EH (cell line): ENCODE measurements at places on chromosomes 3 and 15.

GRCh38 chr15:29700296-29700695 is 122.0 kb downstream of the TJP1 start:
- DNase-seq: no peak

GRCh38 chr15:24919446-24919845 is 35.3 kb upstream of the SNRPN start:
- DNase-seq: no peak

DNA sequence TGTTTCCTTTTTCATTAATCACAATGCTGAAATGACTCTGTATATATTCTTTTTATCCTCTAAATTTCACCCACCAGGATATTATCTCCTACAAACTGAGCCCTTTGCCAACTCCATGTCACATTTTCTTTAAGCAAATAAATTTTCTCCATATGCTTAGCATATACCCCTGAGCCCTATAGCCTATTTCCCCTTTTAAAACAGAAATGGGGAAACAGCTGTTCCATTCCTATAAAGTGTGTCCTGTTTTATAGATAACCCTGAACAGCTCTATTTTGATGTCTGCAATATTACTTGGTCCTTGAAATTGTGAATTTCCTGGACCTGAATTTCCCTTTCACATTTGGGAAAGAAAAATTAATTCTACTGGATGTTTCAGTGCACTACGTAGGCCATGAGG is 15.6 kb upstream of the FILIP1L start:
- no peak for DNase-seq

DNA sequence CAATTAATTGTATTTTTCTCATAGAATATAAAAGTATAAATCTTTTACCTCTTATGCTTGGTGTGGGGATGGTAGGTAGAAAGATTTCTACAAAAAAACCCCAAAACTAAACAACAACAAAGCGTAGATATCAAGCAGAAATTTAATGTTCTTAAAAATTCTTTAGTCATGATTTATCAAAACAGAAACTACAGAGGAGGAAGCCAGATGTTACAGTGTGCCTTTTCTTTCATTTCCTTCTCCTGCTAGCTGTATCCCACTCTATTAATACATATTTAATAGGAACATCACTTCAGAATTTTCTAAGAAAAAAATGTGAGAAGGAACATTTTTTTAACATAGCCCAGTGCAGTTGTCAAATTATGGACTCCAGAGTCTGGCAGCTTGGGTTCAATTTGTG is 420.6 kb downstream of the TUSC7 start:
- DNase-seq: no peak

GRCh38 chr3:197010556-197011351 is 18.9 kb downstream of the MELTF start:
- no peak for DNase-seq

GRCh38 chr15:55786341-55786740 is 43.4 kb upstream of the PRTG start:
- no peak for DNase-seq

DNA sequence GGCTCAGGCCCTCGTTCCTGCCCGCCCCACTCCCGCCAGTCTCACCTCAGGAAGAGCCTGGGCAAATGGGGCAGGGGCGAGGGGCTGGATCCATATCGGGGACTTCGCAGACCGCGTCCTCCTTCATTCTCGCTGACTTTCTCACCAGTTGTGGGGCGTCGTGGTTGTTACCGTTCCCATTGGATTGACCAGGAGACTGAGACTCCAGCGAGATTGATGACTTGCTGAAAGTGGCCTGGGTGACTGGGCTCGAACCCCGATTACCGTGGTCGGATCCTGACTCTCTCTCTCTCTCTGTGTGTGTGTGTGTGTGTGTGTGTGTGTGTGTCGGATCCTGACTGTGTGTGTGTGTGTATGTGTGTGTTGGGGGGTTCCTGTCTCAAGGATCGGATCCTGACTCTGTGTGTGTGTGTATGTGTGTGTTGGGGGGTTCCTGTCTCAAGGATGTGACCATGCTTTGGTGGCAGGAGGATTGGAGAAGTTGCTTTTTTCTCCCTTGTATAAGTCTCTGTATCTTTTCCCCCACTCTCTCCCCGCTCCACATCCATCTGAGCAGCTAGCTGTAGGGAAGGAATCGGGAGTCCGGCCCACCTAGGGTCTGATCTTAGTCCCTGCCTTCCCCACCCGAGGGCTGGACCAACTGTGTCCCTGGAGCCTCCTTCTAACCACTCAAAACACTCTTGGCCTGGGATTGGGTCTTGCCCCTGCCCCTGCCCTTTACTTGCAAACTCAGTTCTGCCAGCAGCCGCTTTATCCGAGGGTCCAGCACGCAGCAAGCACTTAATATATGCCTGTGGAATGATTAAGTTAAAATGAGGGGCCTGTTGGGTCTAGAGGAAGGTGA is 603 bp downstream of the PLEKHO2 start:
- DNase-seq: peak; percentile 53

GRCh38 chr3:161371441-161372320 is at the start of gene SPTSSB:
Gene SPTSSB (minus strand): TSS chr3:161371517. CDS start chr3:161346323, 25,194 bp downstream.
- DNase-seq: peak; percentile 36
